Prostate gland (tissue), 2 donors: ENCODE measurements at places on chromosomes 16 and 17. TPM values are rescaled to one million over a fixed set of nuclear protein-coding genes. Genes with fewer than 3 reads are reported as not detected.

Gene NME3
- 135 TPM for total RNA-seq

Gene ENKD1
- 29.1 TPM for total RNA-seq

Gene TIGD7
- total RNA-seq = 4.4 TPM

Gene CHD9NB
- total RNA-seq = 4.3 TPM

GRCh38 chr16:14364386-14365199, 265.5 kb downstream of the PARN start:
- H3K27ac ChIP-seq = no peak overlapping the region
- H3K27me3 ChIP-seq = no peaks in the 10 kb centered on the region
- no peak overlapping the region for H3K4me3 ChIP-seq
- DNase-seq = no peak

DNA sequence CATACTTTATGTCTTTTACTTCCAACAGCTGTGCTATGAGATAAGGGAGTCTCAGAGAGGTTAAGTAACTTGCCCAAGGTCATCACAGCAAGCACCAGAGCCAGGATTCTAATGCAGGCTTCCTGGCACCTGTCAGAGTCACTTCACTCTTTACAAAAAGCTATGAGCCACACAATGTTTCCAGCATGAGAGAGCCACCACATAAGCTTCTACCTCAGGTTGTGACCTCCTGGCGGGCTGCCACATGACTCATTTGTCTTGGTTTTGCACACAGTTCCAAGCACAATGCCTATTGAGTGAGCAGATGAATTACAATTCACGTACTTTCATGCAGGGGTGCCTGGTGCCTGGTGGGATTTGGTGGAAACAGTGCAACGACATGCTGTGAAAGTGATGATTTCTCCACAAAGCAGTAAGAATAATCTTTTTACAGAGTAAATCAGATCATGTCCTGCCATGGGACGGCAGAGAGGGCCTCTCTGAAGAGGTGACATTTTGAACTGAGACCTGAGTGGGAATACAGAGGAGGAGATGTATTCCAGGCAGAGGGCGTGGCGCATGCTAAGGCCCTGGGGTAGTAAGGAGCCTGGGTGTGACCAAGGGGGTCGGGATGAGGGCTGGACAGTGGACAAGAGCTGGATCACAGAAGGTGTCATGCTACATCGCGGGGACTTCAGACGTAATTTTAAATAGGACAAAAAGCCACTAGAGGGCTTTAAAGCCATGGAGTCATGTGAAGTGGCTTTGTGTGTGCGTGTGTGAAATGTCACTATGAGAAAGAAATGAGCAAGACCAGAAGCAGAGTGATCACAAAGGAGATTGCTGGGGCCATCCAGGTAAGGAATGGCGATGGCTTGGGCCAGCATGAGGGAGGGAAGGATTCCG, 53.4 kb downstream of the CACNG3 start:
- H3K27me3 ChIP-seq = no peaks in the 10 kb centered on the region
- no peak overlapping the region for H3K27ac ChIP-seq
- H3K4me3 ChIP-seq = no peak overlapping the region
- no peak for DNase-seq
- no peaks in the 10 kb centered on the region for H3K4me1 ChIP-seq

GRCh38 chr17:45139533-45139920, 4.0 kb downstream of the ACBD4 start:
- H3K4me3 ChIP-seq = no peak overlapping the region
- peaks cover 6% of the 10 kb centered on the region for H3K4me1 ChIP-seq
- no peaks in the 10 kb centered on the region for H3K27me3 ChIP-seq
- H3K27ac ChIP-seq = no peak overlapping the region
- no peak for DNase-seq
- H3K36me3 ChIP-seq = no peaks in the 10 kb centered on the region

DNA sequence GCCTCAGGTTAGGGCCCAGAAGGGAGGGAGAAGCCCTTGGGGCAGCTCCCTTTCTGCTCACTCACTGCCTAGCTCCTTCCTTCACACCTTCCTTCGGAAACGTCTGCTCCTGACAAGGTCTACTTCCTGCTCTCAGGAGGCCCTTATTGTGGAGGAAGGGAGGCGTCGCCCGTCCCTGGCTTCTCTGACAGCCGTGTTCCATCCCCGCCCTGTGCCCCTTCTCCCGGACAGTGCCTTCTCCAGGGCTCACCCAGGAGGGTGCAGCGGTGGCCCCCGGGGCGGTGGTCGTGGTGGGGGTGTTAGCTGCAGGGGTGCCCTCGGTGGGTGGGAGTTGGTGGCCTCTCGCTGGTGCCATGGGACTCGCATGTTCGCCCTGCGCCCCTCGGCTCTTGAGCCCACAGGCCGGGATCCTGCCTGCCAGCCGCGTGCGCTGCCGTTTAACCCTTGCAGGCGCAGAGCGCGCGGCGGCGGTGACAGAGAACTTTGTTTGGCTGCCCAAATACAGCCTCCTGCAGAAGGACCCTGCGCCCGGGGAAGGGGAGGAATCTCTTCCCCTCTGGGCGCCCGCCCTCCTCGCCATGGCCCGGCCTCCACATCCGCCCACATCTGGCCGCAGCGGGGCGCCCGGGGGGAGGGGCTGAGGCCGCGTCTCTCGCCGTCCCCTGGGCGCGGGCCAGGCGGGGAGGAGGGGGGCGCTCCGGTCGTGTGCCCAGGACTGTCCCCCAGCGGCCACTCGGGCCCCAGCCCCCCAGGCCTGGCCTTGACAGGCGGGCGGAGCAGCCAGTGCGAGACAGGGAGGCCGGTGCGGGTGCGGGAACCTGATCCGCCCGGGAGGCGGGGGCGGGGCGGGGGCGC, 231.9 kb downstream of the SEC14L1 start:
- H3K4me3 ChIP-seq = peak overlapping the region; percentile 62
- no peaks in the 10 kb centered on the region for H3K36me3 ChIP-seq
- H3K4me1 ChIP-seq = peaks cover 40% of the 10 kb centered on the region
- DNase-seq = peak; percentile 47

DNA sequence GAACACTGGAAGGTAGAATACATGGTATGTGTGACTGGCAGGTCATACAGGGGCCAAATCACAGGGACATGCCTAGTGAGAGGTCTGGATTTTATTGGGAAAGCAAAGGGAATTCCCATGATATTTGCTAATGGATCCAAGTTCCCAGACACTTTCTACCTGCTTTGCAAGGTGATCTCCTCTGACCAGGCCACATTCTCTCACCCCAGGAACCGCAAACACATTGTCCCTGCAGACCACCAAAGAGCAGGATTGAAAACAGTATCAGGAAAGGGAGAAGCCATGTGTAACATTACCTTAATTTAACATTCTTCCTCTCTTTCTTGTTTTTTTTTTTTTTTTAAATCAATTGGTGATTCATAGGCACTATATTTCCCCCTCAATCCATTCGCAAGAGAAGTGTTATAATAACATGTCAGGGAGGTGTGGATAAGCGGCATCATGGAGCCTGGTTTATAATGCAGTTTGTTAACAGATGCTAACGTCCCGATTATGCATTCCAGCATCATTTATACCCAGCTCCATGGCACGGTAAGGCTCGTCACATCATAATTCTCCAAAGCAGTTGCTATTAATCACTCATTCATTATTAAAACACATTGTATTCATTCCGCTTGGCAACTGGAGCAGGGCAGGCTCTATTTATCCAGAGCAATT, 155.1 kb upstream of the CCL2 start:
- H3K4me1 ChIP-seq = no peaks in the 10 kb centered on the region
- no peak overlapping the region for H3K27ac ChIP-seq
- DNase-seq = no peak
- H3K4me3 ChIP-seq = no peak overlapping the region
- H3K27me3 ChIP-seq = no peaks in the 10 kb centered on the region
- no peaks in the 10 kb centered on the region for H3K36me3 ChIP-seq

GRCh38 chr17:40602445-40603443, 37.5 kb upstream of the CCR7 start:
- DNase-seq = no peak
- H3K4me1 ChIP-seq = no peaks in the 10 kb centered on the region
- peak overlapping the region; percentile 16 for H3K27ac ChIP-seq

DNA sequence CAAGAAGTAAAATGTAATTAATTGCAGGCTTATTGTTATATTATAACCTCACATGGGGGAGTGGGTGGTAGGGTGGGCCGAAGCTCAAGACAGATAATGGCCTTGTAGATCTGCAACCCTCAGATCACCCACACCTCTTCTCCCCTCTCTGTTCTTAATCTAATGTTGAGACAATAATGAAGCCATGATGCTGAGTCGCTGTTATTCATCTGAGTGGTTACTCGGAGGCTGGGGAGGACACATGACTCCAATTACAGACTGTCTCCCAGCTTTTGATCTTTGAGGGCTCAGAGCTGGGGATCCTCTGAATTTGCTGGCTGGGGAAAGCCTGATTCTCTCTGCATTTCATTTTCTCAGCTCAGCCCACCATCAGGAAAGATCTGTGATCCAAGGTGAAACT, 275.3 kb downstream of the SHISA9 start:
- no peaks in the 10 kb centered on the region for H3K27me3 ChIP-seq
- no peaks in the 10 kb centered on the region for H3K4me1 ChIP-seq
- H3K36me3 ChIP-seq = no peaks in the 10 kb centered on the region
- no peak for DNase-seq
- H3K27ac ChIP-seq = no peak overlapping the region
- H3K4me3 ChIP-seq = no peak overlapping the region

DNA sequence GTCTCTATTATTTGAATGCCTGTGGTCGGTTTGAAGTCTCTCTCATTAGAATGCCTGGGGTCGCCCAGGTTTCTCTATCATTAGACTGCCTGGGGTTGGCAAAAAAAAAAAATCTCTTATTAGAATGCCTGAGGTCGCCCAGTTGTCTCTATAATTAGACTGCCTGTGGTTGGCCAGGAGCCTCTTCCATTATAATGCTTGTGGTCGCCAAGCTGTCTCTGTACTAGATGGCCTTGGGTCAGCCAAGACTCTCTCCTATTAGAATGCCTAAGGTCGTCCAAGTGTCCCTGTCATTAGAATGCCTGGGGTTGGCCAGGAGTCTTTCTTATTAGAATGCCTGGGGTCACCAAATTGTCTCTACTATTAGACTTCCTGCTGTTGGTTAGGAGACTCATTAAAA, 2228.4 kb downstream of the TP53TG3F start:
- no peaks in the 10 kb centered on the region for H3K27me3 ChIP-seq
- no peaks in the 10 kb centered on the region for H3K36me3 ChIP-seq
- no peak overlapping the region for H3K27ac ChIP-seq
- no peak overlapping the region for H3K4me3 ChIP-seq
- H3K4me1 ChIP-seq = no peaks in the 10 kb centered on the region
- DNase-seq = no peak

DNA sequence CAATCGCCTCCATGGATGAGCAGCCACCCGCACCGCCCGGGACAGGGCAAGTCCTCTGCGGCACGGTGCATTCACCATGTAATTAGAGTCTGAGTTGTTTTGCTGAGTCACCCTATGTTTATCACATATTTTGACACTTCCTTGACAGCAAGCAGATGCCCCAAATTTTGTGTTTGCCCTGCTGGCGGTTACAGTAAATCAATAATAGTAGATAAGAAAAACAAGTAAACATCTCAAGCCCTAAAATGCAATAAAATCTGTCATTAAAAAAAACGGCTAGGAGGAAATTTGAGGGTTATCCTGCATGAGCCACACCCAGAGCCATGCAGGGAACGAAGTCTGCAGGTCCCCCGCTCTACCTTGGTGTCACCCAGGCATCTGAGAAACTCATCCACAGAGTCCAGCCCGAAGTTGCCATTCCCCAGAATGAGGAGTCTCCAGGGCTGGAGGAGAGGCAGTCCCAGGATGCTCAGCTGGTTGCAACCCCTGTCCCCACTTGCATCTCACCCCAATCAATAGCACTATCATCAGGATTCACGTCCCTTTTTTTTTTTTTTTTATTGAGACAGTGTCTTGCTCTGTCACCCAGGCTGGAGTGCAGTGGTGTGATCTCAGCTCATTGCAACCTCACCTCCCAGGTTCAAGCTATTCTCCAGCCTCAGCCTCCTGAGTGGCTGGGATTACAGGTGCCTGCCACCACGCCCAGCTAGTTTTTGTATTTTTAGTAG, 16.5 kb upstream of the ST6GALNAC1 start:
- no peak overlapping the region for H3K4me3 ChIP-seq
- H3K36me3 ChIP-seq = no peaks in the 10 kb centered on the region
- H3K4me1 ChIP-seq = peaks cover 3% of the 10 kb centered on the region
- no peaks in the 10 kb centered on the region for H3K27me3 ChIP-seq
- no peak overlapping the region for H3K27ac ChIP-seq
- DNase-seq = no peak

GRCh38 chr16:3089717-3090592, 9.1 kb downstream of the ZSCAN10 start:
- DNase-seq = no peak
- no peaks in the 10 kb centered on the region for H3K27me3 ChIP-seq
- no peaks in the 10 kb centered on the region for H3K36me3 ChIP-seq
- H3K4me1 ChIP-seq = no peaks in the 10 kb centered on the region
- no peak overlapping the region for H3K4me3 ChIP-seq

DNA sequence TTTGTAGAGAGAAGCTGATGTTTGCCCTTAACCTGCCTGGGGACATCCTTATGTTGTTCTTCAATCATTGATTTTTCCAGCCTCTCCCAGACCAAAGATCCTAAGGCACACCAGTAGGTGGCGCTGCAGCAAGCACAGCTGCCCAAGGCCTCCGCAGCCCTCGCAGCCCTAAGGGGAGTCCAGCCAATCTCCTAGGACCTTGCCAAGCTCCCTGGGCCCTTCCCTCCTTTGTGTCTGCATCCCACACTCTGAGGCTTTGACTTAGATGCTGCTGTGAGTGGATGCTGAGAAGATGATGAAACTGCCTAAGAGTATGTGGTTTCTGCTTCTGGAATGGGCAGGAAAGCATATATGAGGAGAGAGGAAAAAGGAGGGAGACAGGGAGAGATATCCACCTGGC, 47.1 kb downstream of the SPACA3 start:
- H3K36me3 ChIP-seq = no peaks in the 10 kb centered on the region
- no peaks in the 10 kb centered on the region for H3K4me1 ChIP-seq
- no peak for DNase-seq

- peak overlapping the region; percentile 43 for H3K27ac ChIP-seq
- peaks cover 14% of the 10 kb centered on the region for H3K4me1 ChIP-seq
- no peaks in the 10 kb centered on the region for H3K27me3 ChIP-seq
- H3K4me3 ChIP-seq = no peak overlapping the region
Measured at GRCh38 chr16:50591800-50592771, 43.9 kb downstream of the NKD1 start.

DNA sequence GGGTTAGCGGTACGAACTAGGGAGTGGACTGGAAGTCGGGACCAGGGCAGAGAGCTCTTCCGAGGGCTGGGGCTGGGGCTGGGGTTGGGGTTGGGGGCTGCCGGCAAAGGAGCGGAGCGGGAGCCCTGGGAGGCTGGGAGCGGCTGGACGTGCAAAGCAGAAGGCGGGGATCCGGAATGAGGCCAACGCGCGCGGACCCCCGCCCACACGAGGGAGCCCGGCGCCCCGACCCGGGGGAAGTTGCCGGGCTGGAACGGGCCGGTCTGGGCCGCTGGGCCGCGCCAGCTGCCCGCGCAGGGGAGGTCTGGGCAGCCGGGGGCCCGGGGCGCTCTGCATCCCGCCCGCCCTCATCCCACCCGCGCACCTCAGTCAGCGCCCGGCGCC, 323 bp downstream of the ST3GAL2 start:
- no peaks in the 10 kb centered on the region for H3K27me3 ChIP-seq
- no peaks in the 10 kb centered on the region for H3K4me1 ChIP-seq
- peak overlapping the region; percentile 59 for H3K4me3 ChIP-seq
- peak overlapping the region; percentile 50 for H3K27ac ChIP-seq
- DNase-seq = no peak
